Stimulated activated CD8-positive, alpha-beta memory T cell treated with anti-CD3 and anti-CD28 coated beads, Interleukin-4, amount 100 ng/mL, for 24 hours (primary cell): ENCODE measurements at places on chromosomes 12 and 14.

GRCh38 chr12:47950856-47951468 lies 12.4 kb upstream of the TMEM106C start:
- DNase-seq: no peak

GRCh38 chr12:54053751-54054741 lies at the start of gene HOXC4:
TSS of gene HOXC4 (plus strand) at chr12:54053835. CDS start at chr12:54053923, 88 bp downstream.
- DNase-seq: no peak

GRCh38 chr12:94717108-94717507 lies 66.8 kb upstream of the TMCC3 start:
- no peak for DNase-seq

DNA sequence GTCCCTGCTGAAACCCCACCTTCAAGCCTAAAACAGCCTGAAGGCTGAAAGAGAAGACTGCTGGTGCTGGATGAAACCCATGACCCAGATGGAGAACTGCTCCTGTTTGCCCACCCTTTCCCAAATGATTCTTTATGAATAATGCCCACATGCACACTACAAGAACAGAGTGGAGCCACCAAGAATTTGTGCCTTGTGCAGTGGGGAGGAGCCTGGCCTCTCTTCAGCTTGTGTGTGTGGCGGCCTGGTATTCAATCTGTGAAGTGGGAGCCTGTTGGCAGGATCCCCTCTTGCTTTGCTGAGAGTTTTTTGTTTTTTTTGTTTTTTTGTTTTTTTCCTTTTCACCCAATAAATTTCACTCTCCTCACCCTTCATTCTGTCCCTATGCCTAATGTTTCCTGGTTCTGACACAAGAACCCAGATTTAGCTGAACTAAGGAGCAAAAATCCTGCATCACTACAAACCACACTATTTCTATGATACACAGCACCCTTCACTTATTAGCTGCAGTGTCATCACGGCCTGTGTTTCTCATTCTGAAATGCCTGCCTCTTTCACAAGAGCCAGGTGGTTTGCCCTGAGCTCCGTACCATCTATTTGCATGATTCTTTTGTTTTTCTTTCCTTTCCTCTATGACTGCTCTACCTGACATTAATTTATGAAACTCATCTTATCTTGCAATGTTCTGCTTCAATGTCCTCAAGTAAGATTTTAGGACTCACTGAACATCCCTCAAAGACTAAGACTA lies 585.5 kb upstream of the ATXN7L3B start:
- DNase-seq: no peak

DNA sequence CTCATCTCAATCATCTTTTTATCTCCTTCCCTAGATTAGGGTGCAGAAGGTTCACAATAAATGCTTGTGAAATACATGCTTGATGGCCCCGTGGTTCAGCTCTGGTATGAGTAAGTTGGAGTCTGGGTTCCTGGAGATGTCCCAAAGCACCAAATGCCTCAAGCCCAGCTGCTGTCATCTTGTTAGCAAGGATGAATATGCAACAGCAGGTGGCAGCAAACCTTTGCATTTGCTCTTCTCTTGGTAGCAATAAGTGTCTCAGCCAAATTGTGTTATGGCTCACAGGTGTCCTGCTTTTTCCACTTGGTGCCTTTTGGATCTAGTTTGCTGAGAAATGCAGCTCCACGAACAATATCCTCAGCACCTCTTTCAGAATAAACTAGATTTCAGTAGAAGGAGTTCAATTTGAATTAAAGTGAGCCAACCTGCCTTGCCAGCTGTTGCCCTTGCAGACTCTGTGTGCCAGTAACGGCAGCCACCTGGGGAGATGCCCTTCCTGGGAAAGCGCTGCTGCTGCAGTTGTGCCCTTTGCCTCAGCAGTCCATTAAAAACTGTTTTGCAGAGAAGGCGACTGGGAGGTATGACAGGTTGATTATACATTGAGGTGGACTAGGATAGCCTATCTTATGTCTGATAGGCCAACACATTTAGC lies 417.3 kb downstream of the SNAPC1 start:
- no peak for DNase-seq

GRCh38 chr12:97659117-97659880 lies 196.7 kb downstream of the RMST start:
- no peak for DNase-seq

- no peak for DNase-seq
These were observed 270.8 kb downstream of the FOXG1 start for GRCh38 chr14:29037411-29037810.

DNA sequence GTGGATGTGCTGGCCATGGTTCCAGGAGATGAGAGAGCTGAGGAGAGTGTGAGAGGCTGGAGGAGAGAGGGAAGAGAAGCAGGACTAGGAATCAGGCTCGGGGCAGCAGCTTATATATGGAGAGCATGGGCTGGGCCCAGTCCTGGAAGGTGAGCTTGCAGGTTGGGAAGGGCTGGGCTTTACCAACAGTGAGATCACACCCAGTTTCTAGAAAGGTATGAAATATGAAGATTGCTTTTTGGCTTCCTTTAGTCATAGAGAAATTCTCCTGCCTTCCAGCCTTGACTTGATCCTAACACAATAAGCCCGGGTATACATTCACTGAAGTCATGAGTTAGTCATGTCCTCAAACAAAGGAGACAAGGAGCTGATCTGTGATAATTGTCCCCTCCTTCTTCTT lies at the start of gene KRT6A:
Gene KRT6A, minus strand, starts transcription at position 86 of the 400 bp plus-strand sequence. Its CDS starts 69 bp downstream, at position 17.
- DNase-seq: no peak

GRCh38 chr14:20295067-20295466 lies 10.7 kb downstream of the TTC5 start:
- no peak for DNase-seq

- no peak for DNase-seq
These were observed 88.9 kb downstream of the TXNDC16 start for GRCh38 chr14:52463375-52463774.

GRCh38 chr14:89721956-89722355 lies 232.6 kb downstream of the EFCAB11 start:
- DNase-seq: no peak

DNA sequence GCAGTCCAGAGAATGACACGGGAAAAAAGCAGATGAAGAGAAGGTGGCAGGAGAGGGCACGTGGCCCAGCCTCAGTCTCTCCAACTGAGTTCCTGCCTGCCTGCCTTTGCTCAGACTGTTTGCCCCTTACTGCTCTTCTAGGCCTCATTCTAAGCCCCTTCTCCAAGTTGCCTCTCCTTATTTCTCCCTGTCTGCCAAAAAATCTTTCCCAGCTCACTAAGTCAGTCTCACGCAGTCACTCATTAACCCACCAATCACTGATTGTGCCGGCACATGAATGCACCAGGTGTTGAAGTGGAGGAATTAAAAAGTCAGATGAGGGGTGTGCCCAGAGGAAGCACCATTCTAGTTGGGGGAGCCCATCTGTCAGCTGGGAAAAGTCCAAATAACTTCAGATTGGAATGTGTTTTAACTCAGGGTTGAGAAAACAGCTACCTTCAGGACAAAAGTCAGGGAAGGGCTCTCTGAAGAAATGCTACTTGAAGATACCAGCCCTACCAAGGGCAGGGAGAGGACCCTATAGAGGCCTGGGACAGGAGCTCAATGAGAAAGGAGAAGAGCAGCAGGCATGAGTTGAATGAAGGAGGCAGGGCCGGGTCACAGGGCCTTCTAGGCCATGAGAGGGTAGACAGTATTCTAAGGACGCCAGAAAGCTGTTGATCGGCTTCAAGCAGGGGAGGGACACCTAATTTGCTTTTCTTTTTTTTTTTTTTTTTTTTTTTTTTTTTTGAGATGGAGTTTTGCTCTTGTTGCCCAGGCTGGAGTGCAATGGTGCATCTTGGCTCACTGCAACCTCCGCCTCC lies 40.9 kb downstream of the DAD1 start:
- DNase-seq: no peak

GRCh38 chr14:22434030-22434429 lies 155.0 kb downstream of the DAD1 start:
- DNase-seq: no peak

DNA sequence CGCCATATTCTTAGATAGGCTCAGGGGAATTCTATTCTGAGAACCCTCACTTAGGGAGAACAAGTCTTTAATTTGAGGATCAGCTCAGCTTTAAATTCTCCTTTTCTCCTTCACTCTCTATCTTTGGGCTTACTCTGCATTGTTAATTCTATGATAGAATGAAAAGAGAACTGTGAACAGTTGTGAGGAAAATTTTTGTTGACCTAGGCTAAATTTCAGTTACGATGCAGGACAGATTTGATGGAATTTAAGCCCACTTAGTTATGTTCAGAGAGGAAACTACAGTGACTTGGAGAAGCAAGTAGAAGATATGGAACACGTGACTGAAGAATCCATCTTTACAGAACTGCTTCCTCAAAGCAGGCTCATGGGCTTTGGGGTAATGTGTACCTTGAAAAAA lies 82.7 kb downstream of the TBC1D30 start:
- no peak for DNase-seq

DNA sequence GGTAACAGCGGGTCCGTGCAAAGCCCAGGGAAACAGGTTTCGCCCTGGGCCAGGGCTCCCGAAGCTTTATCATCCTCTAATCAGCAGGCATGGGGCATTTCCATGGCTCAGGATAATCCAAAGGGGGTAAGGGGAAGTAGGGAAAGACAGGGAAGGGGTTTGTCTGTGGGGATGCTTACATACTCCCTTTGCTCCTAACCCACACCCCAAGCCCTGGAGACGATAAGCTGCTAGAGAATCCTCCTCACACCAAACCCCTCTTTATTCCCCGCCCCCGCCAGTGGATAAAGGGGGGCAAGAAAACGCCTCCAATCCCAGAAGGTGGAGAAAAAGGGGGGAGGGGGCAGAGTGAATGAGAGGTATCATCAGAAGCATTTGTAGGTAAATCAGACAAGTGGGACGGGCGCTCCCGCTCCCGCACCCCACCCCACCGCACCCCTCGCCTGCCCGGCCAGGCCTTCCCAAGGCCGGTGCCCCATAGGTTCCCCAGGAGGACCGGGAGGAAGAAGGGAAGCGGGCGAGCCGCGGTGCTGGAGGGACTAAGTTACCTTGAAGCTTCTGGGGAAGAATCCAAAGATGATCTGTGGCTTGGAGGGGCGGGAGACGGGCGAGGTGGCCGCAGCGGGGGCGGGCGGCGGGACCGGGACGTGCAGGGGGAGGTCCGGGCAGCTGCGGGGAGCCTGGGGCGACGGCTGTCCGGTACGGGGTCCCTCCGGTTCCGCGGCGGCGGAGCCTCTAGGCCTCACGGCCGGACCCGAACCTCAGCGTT lies 762 bp downstream of the PPP2R5E start:
- no peak for DNase-seq

- no peak for DNase-seq
These were observed 58.7 kb downstream of the POLR3B start for GRCh38 chr12:106416273-106416672.

- DNase-seq: peak; percentile 45
These were observed 3.6 kb upstream of the CLEC4E start for GRCh38 chr12:8544295-8544694.

GRCh38 chr12:19482036-19482435 lies 42.7 kb downstream of the AEBP2 start:
- DNase-seq: no peak

DNA sequence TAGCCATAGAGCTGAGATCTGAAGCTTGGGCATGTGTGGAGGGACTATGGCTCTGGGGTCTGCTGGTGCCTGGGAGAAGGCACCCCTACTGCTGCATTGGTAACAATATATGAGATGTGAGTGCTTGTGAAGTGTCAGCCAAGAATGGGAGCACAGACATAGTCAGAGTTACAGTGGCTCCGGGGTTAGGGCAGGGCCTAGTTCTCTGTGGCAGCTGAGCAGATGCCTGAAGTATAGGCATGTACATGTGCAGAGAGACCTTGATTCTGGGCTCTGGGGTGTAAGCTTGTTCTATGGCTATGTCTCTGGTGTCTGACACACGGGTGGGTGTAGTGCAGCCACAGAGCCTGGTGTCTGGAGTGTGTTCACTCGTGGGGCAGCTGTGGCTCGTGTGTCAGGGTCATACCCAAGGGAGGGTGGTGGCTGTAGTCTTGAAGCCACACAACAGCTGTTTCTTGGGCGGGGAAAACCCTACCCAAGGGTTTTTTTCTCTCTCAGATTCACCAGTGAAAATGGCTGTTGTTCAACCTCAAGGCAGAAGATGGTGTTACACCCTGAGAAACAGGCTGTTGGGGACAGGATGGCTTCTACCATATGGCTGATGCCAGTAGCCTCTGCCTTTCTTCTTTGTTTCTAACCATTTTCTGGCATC lies 11.9 kb upstream of the TCL1A start:
- DNase-seq: no peak
